ENCODE measurements at places on chromosomes 5 and 9.

DNA sequence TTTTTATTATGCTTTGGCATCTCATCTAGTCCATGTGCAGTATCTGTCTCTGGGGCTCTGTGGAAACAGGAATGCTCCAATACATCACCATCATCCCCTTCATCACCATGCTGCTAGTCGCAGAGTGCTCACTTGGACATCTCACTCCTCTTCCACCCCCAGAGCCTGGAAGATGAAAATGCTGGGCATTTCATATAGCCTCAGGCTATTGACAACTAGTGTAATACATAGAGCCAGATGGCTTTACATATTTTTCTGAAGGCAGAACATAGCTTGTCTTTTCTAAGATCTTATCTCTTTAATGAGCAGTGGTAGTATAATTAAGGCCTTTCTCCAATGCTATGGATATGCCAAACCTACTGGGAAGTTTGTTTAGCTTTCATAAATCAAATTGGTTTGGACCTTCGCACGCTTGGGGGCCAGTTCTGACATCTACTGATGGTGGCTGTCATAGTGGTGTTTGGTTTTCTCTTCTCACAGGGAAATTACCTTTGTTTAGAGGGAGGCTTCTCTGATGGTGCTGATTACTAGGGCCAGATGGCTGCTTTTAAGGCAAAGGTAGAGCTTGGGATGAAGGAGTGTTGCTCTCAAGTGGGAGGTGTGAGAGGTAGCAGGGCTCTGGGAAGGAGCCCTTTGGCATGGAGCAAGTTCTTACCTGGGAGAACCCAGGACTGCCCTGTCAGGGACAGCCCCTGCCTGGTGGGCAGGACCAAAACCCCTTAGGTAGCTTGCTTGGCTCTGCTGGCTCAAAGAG is 63.1 kb upstream of the CXCL14 start:
- no peak for DNase-seq

DNA sequence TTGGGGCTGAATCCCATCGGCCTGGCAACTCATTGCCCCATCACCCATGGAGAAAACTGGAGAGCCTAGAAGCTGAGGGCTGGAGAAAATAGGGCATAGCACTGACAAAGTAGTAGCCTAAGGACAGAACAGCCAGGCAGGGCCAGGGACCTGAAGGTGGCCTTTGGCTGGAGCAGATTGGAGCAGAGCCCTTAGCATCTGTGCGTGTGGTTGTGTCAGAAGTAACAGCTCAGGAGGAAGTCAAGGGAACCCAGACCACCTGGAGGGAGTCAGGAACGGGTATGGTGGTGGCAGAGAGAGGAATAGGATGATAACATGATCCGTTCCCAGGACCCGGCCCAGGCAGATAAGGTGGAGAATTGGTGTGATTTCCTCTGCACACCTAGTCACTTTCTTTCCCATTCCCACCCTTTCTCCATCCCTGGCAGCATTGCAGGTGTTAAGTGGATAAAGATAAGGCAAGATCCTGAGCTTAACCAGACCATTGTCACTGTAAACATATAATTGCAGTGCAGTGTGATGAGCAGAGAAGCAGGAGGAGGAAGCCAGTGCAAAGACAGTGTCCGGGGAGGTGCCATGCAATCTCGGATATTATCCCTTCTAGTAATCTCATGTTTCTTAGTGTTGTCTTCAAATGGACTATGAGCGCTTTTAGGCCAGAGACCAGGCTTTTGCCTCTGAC is 67.0 kb downstream of the NDFIP1 start:
- DNase-seq, result no peak

DNA sequence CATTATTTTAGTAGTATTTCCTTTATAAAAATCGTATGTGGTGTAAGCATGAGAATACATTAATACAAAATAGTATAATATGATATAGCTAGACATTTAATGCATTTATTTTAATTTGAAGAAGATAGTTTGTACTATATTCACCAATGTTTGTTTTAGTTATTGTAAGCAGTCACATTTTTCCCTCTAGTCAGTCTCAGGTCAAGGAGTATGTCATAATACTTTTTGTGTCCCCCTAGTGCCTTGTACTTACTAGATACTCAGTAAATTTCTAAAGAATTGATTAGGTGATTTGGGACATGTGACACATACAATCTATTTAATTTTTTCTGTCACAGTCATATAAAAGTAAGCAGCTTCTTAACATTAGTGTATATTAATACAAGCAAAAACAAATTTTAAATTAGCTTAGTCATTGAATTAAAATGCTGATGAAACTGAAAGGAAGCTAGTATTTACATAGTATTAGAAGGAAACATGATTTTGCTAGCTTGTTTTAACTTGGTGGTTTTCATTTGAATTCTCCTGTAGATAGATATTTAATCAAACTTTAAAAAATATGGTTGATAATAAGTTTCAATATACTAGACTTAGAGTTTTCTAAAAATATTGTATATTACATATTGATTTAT is 242.2 kb downstream of the FER start:
- no peak for DNase-seq

- DNase-seq, result peak; percentile 14
Measured at GRCh38 chr5:65760504-65761275, 38.7 kb downstream of the NLN start.

DNA sequence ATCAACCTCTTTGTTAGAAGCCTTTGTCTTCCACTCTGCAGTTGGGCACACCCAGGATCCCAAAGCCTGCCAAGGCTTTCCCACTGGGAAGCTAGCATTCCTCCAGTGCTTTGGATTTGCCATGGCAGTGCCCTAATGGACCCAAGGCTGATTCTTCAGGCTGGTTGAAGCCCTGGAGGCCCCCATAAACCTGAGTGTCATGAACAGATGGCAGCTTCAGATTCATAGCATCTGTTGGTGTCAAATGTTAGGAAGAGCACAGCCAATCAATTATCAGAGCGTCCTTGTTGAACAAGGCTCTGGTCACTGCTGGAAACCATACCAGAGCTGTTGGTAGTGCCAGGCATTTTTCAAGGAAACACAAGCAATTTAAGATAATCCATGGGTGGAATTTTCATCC is 241.1 kb upstream of the KLF4 start:
- DNase-seq, result no peak

DNA sequence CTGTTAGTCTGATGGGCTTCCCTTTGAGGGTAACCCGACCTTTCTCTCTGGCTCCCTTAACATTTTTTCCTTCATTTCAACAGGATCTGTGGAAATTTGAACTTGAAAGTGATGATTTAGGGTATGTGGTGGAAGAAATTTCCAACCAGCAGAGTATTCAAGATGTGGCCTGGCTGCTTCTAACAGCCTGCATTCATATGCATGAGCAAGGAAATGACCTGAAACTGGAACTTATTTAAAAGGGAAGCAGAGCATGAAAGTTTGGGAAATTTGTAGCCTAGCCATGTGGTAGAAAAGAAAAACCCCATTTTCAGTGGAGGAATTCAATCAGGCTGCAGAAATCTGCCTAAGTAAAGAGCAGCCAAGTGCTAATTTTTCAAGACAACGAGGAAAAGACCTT is 41.7 kb downstream of the UNC13B start:
- no peak for DNase-seq

DNA sequence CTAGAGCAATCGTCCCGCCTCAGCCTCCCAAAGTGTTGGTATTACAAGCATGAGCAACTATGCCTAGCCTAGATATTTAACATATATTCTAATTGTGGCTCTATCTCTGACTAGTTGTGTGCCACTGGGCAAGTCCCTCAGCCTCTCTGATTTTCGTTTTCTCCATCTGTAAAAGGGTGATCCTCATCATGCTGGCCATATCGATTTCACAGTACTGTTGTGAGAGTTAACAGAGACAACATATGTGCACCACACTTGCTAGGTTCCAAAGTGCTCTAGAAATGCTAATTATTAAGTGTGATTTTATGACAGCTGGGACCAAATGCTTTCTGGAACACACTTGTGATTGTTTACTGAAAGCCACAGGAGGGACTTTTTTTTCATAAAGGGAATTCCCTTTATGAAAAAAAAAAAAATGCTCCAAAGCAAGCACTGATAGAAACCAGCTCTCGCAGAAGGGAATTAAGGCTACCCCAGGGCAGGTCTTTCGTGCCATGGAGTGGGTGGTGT is 78.5 kb upstream of the EPB41L4B start:
- no peak for DNase-seq

- DNase-seq, result no peak
Measured at GRCh38 chr5:62576570-62577170, 1.9 kb upstream of the LRRC70 start.

- DNase-seq, result no peak
Measured at GRCh38 chr5:179765400-179765799, 28.4 kb upstream of the LTC4S start.

- DNase-seq, result no peak
Measured at GRCh38 chr5:181099602-181100086, 31.3 kb downstream of the OR2V1 start.

DNA sequence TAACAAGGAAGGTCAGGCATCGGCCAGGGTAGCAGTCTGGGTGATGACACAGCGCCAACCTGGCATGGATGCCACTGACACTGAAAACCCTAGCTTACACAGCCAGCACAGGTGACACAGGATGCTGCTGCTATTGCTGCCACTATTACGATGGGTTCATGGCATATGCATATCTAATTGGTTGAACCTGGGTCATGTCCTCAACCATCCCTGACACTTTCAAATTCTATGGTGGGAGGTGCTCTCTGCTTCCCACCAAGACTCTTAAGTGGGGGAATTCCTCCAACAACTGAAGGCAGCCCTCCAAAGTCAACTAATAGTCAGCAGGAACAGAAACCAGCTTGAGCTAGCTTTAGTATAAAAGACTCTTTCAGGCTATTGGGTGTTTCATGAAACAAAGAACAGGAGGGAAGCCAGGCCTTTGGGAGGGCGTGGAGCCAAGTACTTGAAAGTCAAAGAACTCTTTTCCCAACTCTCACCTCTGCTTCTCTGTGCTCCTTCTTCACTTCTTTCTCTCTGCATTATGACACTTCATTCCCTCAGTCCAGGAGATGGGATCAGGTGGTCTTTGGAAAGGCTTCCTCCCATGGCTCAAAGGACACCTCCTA is 21.3 kb downstream of the PTTG1 start:
- no peak for DNase-seq

DNA sequence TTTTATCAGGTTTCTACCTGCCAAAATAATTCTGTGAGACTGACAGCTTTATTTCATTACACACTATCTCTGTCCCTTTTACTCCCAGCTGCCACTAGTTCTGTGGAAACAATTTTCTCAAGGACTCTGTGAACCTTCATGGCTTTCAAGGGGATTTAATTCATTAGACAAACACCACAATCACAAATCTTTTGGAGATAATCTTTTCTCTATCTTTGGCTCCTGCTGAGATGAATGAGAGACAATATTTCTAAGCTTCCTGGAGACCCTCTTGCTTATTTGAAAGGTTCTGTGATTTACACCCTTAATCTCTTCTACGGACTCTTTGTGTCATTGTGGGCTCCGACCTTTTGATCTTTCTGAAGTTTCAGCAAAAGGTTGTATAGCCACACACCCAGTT is 222.6 kb downstream of the PRDM9 start:
- DNase-seq, result no peak

DNA sequence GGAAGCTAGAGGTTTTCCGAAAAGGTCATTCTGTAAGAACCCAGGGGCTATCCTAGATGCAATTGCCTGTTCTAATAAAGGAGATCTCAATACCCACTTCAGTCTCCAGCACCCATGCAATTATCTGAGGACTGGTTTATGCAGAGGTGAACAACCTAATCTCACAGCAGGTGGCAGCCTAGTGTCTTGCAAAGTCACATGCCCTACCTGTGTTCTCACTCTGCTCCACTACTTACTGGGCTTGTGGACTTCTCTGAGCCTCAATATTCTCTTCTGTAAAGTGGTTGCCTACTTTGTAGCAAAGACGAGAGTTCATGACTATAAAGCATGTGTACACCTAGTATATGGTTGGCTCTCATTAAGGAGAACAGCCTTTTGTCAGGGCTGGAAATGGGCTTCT is 21.0 kb upstream of the ALDH1B1 start:
- peak; percentile 38 for DNase-seq

GRCh38 chr5:33321026-33321425 is 119.7 kb upstream of the TARS1 start:
- DNase-seq, result no peak

- DNase-seq, result no peak
Measured at GRCh38 chr9:12538842-12539579, 154.2 kb upstream of the TYRP1 start.

- no peak for DNase-seq
Measured at GRCh38 chr5:135488727-135489465, 36.7 kb upstream of the TIFAB start.

DNA sequence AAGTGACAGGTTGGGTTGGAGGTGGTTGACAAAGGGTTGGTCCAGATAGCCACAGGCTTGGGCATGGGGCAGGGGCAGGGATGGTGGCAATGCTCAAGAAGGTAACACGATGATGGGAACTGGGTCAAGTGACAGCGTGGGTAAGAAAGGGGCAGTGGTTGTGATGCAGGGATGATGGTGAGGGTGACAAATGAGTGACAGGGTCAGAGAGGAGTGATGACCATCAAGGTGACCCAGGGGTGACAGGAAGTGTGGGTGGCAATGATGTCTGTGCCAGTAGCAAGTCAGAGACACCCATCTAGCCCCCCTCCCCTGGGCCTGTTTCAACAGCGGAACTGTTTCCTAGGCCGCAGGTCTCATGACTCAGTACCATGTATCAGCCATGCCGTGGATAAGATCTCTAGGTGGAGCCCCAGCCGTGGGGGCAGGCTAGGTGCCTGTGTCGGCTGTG is 20.5 kb downstream of the AQP3 start:
- DNase-seq, result no peak

GRCh38 chr5:159010661-159011442 is 88.9 kb downstream of the EBF1 start:
- no peak for DNase-seq

DNA sequence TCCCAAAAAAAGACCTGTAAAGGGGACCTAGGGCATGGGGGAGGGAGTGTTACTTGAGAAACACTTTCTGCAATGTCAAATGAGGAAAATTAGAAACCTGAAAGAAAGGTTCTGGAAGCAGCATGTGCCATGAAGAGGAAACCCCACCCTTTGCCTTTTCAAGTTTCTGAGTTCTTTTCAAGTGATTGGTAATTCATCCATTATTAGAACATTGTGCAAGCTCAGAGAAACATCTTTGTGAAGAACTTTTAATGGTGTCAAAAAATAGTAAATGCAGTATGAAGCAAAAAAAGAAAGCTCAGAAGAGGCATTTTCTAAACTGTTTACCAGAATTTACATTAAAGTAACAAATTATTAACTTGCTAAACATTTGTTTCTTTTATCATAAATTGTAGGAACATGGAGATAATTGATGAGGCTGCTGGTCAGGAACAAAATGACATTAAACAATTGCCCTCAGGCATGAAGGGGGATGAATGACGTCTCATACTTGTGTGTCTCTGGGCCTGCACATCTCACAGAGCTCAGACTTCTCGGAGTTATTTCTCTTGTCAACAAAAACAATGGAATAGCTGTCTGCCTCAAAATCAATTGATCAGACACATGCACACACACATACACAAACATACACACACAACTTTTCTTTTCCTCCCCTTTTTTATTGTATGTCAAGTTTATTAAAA is 1946.0 kb upstream of the CDH6 start:
- no peak for DNase-seq

GRCh38 chr5:86797677-86798076 is 179.9 kb downstream of the COX7C start:
- no peak for DNase-seq

Data from LoVo (cell line).